Suprapubic skin (tissue), 4 donors: ENCODE measurements at places on chromosomes 3 and 15. TPM values are rescaled to one million over a fixed set of nuclear protein-coding genes. Genes with fewer than 3 reads are reported as not detected.

GRCh38 chr15:78828920-78829319, 17.7 kb upstream of the ADAMTS7 start:
- no peak for DNase-seq

Gene GOLGA8B
- 99.6 TPM for total RNA-seq

Gene AGBL1
- not detected for total RNA-seq

Gene SPSB4
- 0.81 TPM for total RNA-seq

Gene LINS1
- total RNA-seq: 23.1 TPM

Gene CHRNB4
- total RNA-seq: not detected
